Natural killer cell treated with Interleukin-12 subunit alpha and Interleukin-12 subunit beta and Interleukin-15 and Interleukin-18, amount 100 ng/mL, for 72 hours (primary cell): ENCODE measurements at places on chromosomes 3 and 15. TPM values are rescaled to one million over a fixed set of nuclear protein-coding genes. Genes with fewer than 3 reads are reported as not detected.

The TUSC2 gene
- total RNA-seq = 31.9 TPM

The ARHGAP11A gene
- 108 TPM for total RNA-seq

The TIGIT gene
- 13.7 TPM for total RNA-seq

The SUCNR1 gene
- total RNA-seq = not detected

DNA sequence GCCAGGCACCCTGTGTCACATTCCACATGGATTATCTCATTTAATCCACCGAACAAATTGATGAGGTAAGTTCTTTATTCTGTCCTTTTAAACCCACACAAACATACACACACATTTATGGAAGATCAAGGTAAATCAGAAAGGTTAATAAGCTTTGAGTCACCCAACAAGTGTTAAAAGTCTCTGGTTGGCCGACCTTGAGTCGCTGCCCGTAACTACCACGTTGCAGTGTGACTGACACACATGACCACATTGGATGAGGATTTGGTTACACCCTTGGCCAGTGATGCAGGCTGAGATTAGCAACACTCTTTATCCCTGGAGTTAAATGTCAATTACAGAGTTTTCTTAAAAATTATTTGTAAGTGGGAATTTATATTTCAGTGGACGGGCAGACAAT lies 19.2 kb downstream of the FOXP1 start:
- DNase-seq = no peak

DNA sequence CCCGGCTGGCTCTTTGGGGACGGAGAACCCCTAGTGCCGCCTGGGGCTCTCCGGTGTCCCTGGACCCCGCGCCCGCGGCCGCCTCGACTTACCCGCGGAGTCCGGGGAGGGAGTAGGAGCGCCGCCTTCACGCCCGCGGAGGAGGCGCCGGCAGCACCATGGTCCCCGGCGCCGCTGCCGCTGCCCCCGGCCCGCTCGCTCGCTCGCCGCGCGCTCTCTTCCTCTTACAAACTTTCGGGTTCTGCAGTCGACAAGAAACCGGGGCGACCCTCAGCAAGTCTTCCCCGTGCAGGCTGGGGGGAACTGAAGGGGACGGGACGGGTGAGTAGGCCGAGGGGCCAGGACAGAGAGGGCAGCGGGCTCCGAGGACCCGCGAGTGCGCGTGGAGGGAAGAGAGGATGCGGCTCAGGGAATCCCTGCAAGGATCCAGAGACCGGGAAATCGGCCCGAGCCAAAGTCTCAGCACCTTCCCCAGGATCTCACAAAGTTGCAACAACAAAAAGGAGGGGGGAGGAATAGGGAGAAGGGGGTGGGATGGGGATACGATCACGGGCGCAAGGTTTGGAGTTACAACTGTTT lies 2.0 kb downstream of the FOXP1 start:
- no peak for DNase-seq

- no peak for DNase-seq
Measured at GRCh38 chr3:46811615-46812236, 51.5 kb downstream of the MYL3 start.
